ENCODE measurements at places on chromosomes 13 and 19. TPM values are rescaled to one million over a fixed set of nuclear protein-coding genes. Genes with fewer than 3 reads are reported as not detected.

Gene ATP8A2
- 0.11 TPM for total RNA-seq

Gene RFPL4A
- 0.13 TPM for total RNA-seq

GRCh38 chr13:98313023-98313921 is 136.2 kb upstream of the RNF113B start:
- DNase-seq, result no peak

DNA sequence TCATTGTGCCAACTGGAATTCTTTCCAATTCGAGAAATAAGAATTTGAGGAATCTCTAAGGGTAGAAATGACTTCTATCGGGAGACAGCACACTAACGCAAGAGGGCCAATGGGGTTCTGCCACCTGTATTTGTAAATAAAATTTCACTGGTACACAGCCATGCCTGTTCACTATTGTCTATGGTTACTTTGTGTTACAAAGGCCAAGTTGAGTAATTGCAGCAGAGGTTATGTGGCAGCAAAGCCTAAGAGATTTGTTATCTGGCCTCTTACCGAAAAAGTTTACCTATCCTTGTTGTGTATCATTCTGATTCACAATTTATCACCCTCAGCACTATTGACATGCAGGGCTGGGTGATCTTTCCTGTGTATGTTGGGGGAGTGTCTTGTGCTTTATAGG is 278.0 kb downstream of the KLF5 start:
- no peak for DNase-seq

GRCh38 chr19:48510421-48511268 is 990 bp downstream of the LMTK3 start:
- DNase-seq, result no peak

Gene CEACAM4
- not detected for total RNA-seq

GRCh38 chr19:33622505-33622808 is 704 bp downstream of the CHST8 start:
- no peak for DNase-seq

Gene SHISA7
- not detected for total RNA-seq

- DNase-seq, result no peak
Measured at GRCh38 chr13:48994706-48995105, 19.0 kb downstream of the FNDC3A start.

GRCh38 chr19:1065606-1066109 is 1.3 kb upstream of the ARHGAP45 start:
- no peak for DNase-seq

DNA sequence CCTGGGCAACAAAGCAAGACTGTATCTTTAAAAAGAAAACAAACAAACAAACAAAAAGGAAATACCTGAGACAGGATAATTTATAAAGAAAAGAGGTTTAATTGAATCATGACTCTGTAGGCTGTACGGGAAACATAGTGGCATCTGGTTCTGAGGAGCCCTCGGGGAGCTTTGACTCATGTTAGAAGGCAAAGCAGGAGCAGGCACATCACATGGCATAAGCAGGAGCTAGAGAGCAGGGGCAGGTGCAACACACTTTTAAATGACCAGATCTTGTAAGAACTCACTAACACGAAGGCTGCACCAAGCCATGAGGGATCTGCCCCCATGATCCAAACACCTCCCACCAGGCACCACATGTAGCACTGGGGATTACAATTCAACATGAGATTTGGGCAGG is 13.2 kb upstream of the OR10H2 start:
- no peak for DNase-seq

Gene DDX39A
- total RNA-seq, result 92.5 TPM

DNA sequence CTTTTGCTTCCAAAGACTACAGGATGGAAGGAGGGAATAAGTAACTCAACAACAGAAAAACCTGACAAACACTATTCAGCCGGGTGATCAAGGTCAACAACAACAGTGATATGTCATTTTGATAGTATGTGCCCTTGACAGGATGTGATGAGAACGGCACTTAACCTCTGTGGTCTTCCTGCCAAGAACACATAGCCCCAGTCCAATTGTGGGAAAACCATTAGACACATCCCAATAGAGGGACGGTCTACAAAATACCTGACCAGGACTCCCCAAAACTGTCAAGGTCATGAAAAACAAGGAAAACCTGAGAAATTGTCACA is 43.1 kb upstream of the AMER2 start:
- DNase-seq, result no peak

GRCh38 chr19:16417660-16418596 is 53.8 kb downstream of the EPS15L1 start:
- DNase-seq, result no peak

Gene COMP
- not detected for total RNA-seq

DNA sequence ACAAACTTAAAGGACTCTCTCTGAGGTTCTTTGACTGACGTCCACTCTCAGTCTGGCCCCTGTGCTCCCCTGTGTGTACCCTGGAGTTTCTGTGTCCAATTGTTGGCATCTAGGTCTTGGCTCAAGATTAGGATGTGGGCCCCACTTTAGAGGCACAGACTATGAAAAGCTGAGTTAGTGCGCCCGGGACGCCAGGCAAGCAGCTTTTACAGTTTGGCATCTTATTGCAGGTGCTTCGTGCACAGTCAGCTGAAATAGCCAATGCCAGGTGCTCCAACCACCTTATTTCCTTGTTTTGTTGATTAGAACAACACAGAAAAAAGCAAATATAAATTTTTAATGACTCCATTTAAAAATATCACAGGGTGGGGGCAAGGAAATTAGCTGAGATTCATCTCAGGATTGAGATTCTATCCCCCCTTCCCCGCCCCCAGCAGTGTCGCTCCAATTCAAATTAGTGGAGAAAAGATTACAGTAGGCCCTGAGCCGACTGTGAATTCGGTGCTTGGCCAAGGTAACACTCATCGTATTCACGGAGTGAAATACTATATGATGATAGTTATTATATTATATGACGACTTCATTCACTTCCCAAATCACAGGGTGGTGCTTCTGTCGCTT is 4.3 kb downstream of the SOX1 start:
- no peak for DNase-seq

GRCh38 chr19:10078329-10078728 is 7.8 kb upstream of the SHFL start:
- DNase-seq, result no peak

- DNase-seq, result no peak
Measured at GRCh38 chr19:41734156-41734555, 21.2 kb upstream of the CEACAM6 start.

GRCh38 chr19:58401840-58402421 is 6.5 kb downstream of the RNF225 start:
- DNase-seq, result no peak

DNA sequence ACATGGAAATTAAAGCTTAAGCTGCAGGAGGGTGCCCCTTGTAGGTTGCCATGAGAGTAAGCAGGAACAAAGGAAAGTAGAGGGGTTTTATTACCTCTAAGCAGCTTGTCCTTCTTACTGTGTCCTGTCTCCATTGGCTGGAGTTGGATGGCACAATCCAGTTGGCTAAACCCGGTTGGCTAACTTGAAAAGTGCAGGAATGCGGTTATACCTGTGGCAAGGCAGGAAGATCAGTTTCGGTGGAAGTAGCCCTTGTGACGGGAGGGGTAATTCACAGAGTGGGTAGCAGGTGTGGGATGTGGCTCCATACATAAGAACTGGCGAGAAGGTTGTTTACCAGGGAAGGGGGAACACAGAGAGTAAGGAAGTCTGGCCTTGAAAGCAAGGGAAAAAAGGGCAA is 3.2 kb downstream of the ZNF726 start:
- no peak for DNase-seq

- DNase-seq, result no peak
Measured at GRCh38 chr19:51687791-51688670, 5.1 kb upstream of the SPACA6 start.

DNA sequence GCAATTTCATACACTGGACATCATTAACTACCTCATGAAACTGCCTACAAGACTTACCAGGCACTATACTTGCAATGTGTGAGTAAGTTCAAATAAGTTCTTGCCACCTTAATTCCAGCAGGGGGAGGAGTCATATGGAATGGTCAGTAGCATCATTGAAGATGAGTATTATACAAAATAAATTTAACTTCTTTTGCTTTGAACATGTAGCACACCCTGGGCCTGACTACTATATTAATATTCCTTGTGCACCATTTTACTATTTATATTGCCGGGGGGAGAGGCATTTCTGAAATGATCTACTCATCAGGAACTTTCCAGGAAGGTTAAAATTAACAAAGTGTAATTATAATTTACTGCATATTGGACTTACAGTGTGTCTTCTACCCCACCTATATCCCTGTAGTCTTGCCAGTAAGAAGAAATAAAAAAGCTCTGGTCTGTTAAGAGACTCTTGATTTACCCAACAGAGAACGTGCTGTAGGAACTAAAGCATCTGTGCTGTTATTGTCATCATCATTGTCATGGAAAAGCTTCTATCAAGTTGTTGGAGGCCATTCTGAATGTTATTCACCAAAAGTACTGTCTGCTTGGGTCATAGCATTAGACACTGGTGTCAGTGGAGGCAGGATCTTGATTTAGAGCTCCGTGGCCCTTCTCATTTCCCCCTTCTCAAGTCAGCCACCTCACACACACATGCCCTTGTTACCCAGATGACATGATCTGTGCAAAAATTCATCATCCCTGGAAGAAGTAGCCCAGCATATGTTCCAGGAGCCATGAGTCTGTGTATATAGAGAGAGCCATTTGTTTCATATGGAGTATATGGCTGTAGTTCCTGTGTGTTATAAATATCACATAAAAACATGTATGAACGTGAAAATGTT is 147.1 kb downstream of the MTUS2 start:
- no peak for DNase-seq

DNA sequence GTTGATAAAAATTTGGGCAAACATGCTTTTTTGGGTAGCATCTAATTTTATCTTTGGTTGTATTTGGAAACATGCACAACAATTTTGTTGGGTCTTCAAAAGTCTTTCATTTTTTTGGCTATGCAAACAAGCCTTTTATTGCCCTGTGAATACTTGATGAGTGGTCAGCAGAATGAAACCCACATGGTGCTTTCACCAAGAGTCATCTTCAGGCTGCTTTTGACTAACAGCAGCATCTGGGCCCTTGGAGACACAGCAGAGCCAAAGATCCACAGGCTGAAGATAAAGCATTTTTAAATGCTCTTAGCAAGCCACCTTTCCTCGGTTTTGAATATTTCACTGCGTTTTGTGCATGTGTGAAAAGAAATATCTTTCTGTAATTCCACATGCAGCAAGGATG is 154.9 kb downstream of the FGF9 start:
- DNase-seq, result no peak

- DNase-seq, result no peak
Measured at GRCh38 chr13:51843529-51843928, 1.4 kb downstream of the TMEM272 start.

Gene CEACAM1
- 0.46 TPM for total RNA-seq

- no peak for DNase-seq
Measured at GRCh38 chr13:42367831-42368230, 95.9 kb downstream of the AKAP11 start.

Gene ZNF571
- 1.6 TPM for total RNA-seq

GRCh38 chr19:7618348-7618747 is 11.0 kb downstream of the XAB2 start:
- no peak for DNase-seq

GRCh38 chr13:30744056-30744680 is 8.8 kb downstream of the ALOX5AP start:
- no peak for DNase-seq

- no peak for DNase-seq
Measured at GRCh38 chr13:50893211-50893852, 16.3 kb upstream of the RNASEH2B start.

DNA sequence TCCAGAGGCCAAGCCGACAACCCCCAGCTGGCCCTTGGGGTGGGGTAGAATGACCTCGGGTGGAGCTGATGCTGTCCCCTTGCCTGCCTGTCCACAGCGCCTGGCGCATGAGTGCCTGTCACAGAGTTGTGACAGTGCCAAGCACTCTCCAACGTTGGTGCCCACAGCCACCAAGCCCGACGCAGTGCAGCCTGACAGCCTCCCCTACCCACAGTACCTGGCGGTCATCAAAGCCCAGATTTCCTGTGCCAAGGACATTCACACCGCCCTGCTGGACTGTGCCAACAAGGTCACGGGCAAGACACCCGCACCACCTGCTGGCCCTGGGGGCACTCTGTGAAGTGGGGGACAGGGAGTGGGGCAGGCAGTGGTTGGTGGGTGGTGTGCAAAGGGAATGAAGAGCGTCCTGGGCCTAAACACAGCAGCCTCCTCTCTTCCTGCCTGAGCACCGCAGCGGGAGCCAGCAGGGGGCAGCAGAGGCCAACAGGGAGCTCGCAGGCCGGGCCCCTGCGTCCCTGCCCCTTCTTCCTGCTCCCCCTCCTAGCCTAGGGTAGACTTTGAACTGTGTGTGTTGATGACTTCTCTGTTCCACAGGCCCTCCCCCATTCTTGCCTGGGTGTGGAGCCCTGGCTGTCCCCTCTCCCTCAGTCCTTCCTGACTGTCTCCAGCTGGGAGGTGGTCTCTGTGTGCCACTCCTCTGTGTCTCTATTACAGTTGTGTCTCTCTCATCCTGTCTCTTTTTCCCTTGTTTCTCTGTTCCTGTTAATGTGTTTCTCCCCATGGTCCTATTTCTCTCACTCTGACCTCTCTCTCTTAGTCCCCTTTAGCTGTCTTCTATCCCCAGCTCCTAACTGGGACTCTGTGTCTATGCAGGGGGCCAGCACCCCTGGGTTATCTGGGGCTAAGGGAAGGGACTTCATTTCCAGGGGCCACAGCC is 6.5 kb downstream of the MED29 start:
- no peak for DNase-seq

Gene TMEM161A
- 22.1 TPM for total RNA-seq

DNA sequence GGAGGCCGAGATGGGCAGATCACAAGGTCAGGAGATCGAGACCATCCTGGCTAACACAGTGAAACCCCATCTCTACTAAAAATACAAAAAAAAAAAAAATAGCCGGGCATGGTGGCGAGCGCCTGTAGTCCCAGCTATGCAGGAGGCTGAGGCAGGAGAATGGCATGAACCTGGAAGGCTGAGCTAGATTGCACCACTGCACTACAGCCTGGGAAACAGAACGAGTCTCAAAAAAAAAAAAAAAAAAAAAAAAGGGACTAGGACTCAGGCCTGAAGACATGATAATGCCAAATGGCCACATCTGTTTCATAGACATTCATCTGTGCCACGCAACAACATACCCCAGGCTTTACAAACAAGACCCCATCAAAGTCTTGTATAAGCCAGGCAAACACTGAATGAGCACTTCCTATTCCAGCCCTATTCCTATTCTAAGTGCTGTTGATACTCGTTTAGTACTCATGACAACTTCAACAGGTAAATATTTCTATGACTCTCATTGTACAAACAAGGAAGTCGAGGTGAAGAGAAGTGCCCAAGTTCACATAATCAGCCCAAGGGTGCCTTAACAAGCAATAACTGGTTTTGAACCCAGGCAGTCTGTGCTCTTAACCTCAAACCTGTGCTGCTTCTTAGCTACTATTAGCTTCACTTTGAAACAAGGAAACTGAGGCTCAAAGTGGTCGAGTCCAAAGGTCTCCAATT is 1.7 kb downstream of the B9D2 start:
- no peak for DNase-seq
